Suppressor macrophage treated with lipopolysaccharide for 1 hour (primary cell): ENCODE measurements at places on chromosomes 11 and 22.

DNA sequence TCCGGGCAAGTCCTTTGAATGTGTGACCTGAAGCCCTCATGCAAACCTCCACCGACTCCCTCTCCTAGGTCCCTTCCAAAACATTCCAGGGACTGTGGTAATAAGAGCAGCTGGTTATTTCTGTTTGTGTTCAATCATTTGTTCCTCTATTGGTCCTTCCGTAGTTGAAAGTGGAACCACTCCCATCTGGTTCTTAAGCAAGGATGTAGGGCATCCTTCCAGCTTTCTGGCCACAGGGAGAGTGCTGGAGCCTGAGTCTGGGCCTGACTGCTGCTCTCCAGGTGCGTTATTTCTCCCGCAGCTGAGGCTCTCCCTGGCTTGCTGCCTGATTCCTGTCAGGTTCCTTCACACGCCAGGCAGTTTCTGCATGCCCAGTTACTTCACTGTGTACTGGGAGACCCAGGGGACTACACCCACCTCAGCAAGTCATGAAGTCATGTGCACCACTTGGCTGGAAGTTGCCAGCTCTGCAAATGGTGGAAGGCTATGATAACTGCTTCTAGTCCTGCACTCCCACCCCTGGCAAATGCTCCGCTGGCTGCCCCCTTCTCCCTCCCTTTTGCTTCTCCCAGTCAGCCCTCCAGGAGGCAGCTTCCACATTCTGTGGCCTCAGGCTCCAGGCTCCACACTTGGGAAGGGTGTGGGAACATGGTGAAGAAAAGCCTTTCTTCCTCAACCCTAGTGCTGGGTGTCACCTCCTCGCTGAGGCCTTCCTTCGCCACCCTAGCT lies 4.0 kb upstream of the ALX4 start:
- no peak for DNase-seq

GRCh38 chr11:76598426-76598839 lies 72.1 kb downstream of the LRRC32 start:
- DNase-seq: peak; percentile 82

DNA sequence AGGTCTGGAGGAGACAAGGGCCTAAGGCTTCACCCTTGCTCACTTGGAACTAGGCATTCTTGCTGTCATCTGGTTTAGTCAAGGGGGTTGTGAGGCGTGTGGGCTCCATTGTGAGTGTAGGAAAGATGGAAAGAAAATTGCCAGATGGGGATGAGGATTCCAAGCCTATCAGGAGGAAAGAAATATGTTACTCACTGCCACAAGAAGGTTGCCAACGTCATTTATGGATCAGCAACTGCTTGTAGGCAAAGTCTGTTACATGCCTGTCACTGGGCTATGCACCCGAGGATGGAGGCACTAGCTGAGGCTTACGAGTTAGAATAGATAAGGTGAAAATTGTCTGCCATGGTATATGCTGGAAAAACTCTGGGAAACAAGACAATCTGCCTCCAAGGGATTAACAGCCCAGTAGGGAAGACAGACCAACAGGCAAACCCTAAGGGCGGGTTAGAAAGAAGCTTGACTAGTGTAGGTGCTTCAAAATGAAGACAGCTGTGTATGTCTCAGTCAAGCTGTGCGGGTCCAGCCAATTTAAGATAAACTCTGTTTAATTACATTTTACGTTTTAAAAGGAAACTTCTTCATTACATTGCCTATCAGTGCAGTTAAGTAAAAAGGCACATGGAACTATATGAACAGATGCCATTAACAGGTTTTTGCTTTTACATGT lies 47.4 kb downstream of the SNX19 start:
- no peak for DNase-seq

- peak; percentile 76 for DNase-seq
These were observed 5.5 kb downstream of the KIAA0930 start for GRCh38 chr22:45235101-45235777.

DNA sequence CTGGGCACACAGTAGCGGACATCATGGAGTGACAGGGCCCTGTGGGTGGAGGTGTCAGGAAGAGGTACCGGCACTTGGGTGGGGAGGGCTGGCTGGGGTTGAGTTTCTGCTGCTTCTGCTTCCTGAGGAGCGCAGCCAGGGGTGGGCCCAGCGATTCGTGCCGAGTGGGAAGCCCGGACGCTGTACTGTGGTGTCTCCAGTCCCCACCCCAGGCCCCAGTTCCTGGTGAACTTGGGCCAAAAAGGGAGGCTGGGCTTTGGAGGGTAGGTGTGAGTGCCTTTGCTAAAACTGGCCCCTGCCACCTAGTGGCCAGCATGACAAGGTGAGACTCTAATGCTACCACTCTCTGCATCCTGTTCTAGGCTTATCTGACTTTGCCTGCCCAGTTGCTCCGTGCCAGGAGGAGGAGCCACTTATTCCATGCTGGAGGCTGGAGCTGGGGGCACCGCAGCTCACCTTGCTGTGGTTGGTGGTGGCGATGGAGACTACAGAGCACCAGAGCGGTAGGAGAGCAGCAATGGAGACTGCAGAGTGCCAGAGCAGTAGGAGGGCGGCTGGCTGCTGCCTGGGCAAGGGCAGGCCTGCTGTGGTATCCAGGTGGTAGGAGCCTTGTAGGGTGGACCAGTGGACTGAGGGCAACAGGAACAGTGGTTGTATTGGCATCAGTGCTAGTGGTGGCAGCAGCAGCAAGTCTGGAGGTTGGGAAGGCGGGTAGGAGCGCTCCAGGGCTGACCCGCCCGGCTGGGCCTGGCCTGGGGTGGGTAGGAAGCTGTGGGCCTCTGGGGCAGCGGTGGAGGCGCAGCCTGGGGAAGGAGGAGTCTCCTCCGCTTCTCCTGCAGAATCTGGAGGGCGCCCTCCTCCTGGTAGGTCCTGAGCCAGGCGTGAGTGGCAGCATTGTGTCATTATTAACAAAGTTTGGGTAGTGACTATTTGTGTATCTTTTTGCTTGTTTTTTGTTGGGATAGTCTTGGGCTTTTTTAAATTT lies 2.2 kb upstream of the RFPL2 start:
- peak; percentile 33 for DNase-seq

GRCh38 chr11:32219320-32219719 lies 128.4 kb downstream of the RCN1 start:
- no peak for DNase-seq
